ENCODE measurements at places on chromosomes 1 and 21. TPM values are rescaled to one million over a fixed set of nuclear protein-coding genes. Genes with fewer than 3 reads are reported as not detected.

DNA sequence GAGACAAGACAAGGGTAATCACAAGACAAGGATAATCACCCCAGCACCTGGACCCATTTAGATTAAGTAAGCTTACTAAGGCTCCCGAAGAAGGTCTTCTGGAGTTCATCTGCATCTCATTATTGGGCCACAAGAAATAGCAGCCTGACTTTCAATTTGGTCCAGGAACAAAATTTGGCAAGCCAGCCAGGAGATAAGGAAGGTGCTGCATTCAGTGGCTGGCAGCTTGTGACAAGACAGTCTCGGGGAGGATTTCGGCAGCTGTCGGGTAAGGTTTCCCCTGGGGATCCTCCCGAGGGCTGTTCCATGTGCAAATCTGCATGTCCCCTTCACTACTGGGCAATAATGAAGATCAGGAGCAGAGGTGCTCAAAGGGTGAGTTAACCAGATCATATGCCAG lies 195.2 kb downstream of the FCRL5 start:
- no peaks in the 10 kb centered on the region for H3K27me3 ChIP-seq
- no peaks in the 10 kb centered on the region for H3K36me3 ChIP-seq
- no peak for DNase-seq

- H3K36me3 ChIP-seq: peaks cover 29% of the 10 kb centered on the region
- no peak overlapping the region for H3K27ac ChIP-seq
- peaks cover 46% of the 10 kb centered on the region for H3K4me1 ChIP-seq
These were observed 3.6 kb downstream of the CERS2 start for GRCh38 chr1:150970808-150971582.

DNA sequence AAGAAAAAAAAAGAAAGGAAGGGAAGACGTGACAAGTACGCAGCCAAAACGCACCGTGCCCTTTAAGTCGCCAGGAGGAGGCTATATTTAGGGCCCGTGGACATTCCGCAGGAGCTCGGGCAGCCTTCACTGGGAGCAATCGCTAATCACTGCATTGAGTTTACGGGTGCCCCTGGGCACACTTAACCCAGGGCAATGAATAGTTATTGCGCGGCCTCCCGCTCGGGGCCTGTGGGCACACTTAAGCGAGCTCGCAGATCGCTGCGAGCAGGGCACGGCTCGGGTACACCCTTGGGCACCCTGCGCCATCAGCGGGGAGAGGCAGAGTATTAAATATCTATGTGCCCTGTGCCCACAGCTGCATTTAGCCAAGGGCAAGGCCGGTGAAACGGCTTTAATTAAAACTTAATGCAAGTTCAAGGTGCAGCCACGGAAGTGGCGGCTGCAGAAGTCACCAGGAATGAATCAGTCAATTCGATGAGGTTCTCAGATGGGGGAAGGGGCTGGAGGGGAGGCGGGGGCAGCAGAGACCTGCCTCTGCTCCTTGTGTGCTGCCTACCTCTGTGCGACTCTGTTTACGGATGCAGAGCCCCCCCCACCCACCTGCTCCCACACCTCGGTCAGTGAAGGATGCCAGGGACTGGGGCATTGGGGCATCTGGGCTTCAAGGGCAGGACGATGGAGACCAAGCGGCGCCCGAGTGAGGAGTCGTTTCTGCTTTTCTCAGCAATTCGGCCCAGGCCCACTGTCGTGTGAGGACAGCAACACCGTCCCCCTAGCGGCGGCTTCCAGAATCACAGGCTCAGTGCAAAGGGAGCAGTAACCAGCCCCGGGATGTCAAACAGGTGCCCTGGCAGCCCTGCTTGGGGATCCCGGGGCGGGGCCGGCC lies 51.8 kb upstream of the TARDBP start:
- no peaks in the 10 kb centered on the region for H3K36me3 ChIP-seq
- H3K4me1 ChIP-seq: peaks cover 6% of the 10 kb centered on the region
- no peak overlapping the region for H3K4me3 ChIP-seq
- peak; percentile 65 for DNase-seq
- no peaks in the 10 kb centered on the region for H3K27me3 ChIP-seq
- H3K27ac ChIP-seq: no peak overlapping the region

DNA sequence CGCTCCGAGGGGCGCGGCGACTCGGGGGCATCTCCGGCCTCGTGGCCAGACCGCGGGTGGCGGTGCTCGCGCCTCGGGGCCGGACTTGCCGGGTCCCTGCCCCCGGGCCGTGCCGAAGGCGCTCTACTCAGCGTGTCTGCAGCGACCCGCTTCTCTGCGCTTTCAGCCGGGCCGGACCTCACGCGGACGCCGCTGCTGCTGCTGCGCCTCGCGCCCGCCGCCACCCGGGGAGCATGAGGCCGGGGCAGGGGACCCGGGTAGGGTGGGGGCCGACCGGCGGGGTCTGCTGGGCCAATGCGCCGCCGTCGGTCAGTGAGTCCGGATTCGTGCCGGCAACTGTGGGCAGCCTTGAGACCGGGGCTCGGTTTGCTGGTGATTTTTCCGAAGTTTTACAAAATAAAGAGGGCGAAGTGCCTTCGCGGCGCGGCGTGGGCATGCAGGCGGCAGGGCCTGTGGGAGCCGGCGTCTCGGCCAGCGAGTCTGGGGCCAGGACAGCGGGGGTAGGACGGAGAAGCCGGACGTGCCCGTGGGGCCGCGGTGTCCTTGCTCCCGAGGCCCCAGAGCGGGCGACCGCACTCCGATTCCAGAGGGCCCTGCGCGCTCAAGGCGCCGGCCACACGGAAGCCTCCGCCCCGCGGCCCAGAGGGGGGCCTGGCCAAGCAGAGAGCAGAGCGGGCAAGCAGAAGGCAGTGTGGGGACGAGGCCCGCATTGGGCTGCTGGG lies 749 bp downstream of the FAM163A start:
- no peak overlapping the region for H3K4me3 ChIP-seq
- no peak overlapping the region for H3K27ac ChIP-seq
- peaks cover 9% of the 10 kb centered on the region for H3K4me1 ChIP-seq
- no peak for DNase-seq
- peaks cover 27% of the 10 kb centered on the region for H3K27me3 ChIP-seq

GRCh38 chr1:108041360-108042142 lies 76.6 kb upstream of the VAV3 start:
- no peak overlapping the region for H3K4me3 ChIP-seq
- no peak for DNase-seq
- H3K4me1 ChIP-seq: peaks cover 6% of the 10 kb centered on the region
- no peaks in the 10 kb centered on the region for H3K36me3 ChIP-seq
- no peaks in the 10 kb centered on the region for H3K27me3 ChIP-seq

DNA sequence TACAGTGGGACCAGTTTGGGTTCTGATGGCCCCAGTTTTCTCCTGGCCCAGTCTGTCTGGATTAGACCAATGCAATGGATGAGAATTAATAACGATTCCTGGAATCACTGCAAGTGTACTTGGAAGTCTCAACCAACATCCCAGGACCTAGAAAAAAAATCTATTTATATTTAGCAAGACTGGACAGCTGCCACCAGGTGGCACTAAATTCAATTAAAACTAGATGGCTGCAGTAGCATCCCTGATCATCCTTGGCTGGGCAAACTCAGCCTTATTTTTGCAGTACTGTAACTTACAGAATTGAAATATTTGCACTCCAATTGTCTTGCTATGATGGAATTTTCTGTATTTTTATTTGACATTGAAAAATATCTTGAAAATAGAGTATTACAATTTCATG lies 165.7 kb downstream of the NCAM2 start:
- H3K4me1 ChIP-seq: no peaks in the 10 kb centered on the region
- no peak overlapping the region for H3K27ac ChIP-seq
- H3K27me3 ChIP-seq: no peaks in the 10 kb centered on the region
- peak; percentile 40 for DNase-seq

DNA sequence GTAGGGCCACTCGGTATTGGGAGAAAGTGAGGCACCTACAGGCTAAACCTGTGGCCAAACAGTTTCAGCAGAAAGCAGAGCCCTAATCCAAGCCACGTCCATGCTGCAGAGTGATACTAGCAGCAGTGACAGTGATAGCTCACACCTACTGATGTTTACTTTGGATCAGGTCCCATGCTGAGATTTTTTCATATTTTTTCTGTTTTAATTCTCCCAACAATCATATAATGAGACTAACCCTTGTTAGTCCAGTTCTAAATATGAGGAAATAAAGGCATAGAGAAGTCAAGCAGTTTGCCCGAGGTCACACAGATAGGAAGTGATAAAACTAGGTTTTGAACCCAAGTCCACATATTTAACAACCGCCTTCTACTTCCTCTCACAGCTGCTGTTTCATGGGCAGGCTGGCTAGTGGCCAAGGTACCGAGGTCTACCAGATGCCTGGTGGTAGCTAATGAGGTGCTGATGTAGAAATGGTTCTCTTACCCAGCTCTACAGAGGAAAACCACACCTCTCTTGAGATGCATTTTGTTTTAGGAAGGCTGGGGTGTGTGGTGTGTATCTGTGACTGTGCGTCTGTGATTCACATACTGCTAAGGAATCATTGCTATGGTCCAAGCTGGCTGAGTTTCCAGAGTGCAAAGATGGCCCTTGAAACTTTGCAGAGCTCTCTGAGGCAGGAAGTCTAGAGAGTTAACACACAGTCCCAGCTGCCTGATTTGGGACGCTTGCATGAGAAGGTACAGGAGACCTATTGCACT lies 80.3 kb upstream of the ARTN start:
- no peak overlapping the region for H3K4me3 ChIP-seq
- H3K27me3 ChIP-seq: no peaks in the 10 kb centered on the region
- no peaks in the 10 kb centered on the region for H3K36me3 ChIP-seq
- DNase-seq: peak; percentile 2
- H3K27ac ChIP-seq: no peak overlapping the region

GRCh38 chr1:206684003-206684402 lies 702 bp upstream of the MAPKAPK2 start:
- H3K27me3 ChIP-seq: no peaks in the 10 kb centered on the region
- no peak for DNase-seq
- H3K4me3 ChIP-seq: no peak overlapping the region
- peaks cover 39% of the 10 kb centered on the region for H3K4me1 ChIP-seq

- peak overlapping the region; percentile 92 for H3K27ac ChIP-seq
- peaks cover 50% of the 10 kb centered on the region for H3K4me1 ChIP-seq
- peak overlapping the region; percentile 87 for H3K4me3 ChIP-seq
- no peaks in the 10 kb centered on the region for H3K36me3 ChIP-seq
- no peak for DNase-seq
These were observed 371 bp upstream of the ODF2L start for GRCh38 chr1:86396498-86396890.

DNA sequence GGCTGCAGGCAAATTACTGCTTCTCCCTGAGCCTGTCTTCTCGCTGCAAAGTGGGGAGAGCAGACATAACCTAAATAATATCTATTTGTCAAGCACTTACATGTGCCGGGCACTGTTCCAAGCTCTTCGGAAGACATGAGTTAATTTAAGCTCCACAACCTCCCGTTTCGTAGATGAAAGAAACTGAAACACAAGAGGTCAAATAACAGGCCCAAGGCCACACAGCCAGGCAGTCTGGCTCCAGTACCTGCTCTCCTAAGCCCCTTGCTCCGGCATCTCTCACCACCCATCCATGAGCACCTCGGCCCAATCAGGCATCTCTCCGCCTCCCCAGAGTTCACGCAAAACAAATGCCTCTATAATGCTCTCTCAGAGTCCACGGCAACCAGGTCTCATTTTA lies 65.4 kb downstream of the TAS1R2 start:
- no peaks in the 10 kb centered on the region for H3K27me3 ChIP-seq
- no peaks in the 10 kb centered on the region for H3K4me1 ChIP-seq
- no peaks in the 10 kb centered on the region for H3K36me3 ChIP-seq
- no peak for DNase-seq
- H3K4me3 ChIP-seq: no peak overlapping the region

GRCh38 chr1:117017648-117018047 lies 16.1 kb downstream of the CD101 start:
- H3K36me3 ChIP-seq: no peaks in the 10 kb centered on the region
- H3K27ac ChIP-seq: no peak overlapping the region
- no peak for DNase-seq
- H3K4me1 ChIP-seq: no peaks in the 10 kb centered on the region
- H3K4me3 ChIP-seq: no peak overlapping the region

SLC9C2 gene
- not detected for total RNA-seq

ID3 gene
- total RNA-seq: 89.6 TPM

PDC gene
- total RNA-seq: not detected

MX2 gene
- 98.7 TPM for total RNA-seq

VHLL gene
- 0.53 TPM for total RNA-seq

BLACAT1 gene
- total RNA-seq: 0.44 TPM

PODN gene
- not detected for total RNA-seq

TMEM9 gene
- total RNA-seq: 20.6 TPM

CATSPER4 gene
- total RNA-seq: not detected

Measured in CD4-positive, alpha-beta memory T cell (primary cell).